ENCODE measurements at places on chromosomes 6 and 20.

DNA sequence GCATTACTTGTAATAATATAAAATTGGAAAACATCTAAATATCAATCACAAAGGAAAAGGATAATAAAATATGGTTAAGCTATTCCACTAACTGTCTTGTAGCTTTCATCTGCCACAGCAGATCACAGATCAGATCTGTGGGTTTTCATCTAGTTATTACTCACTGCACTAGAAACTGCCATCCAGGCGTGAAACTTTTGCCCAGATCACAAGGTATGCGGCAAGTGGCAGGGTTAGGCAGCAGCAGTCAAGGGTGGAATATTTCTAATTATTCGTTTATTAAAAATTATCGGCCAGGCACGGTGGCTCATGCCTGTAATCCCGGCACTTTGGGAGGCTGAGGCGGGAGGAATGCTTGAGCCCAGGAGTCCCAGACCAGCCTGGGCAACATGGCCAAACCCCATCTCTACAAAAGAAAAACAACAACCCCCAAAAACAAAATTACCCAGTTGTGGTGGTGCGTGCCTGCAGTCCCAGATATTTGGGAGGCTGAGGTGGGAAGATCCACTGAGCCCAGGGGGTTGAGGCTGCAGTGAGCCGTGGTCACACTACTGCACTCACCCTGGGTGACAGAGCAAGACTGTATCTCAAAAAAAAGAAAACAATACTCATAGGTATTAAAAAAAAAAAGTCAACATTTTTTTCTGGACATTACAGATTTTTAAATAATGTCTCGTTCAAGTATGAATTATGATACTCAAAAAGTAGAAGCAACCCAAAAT is 32.1 kb downstream of the BEND3 start:
- no peak for DNase-seq

DNA sequence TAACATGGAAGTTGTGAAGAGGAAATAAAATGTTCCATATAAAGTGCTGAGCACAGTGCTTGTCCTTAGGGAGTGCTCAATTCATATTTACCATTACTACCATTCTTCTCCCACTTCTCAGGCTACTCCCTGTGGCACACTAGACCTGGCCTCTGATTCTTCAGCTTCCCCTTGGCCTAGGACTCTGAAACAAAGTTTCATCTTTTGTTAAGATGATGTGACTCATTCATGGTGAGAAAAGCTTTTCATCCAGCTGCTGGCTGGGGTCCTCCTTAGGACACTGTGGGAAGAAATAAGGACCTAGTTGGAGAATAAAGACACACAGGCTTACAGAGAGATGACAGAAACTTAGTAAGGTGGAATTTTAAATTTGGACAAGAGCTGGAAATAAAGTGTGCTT is 314.8 kb downstream of the CDC5L start:
- DNase-seq, result no peak

- no peak for DNase-seq
Measured at GRCh38 chr6:167398214-167399050, 73.5 kb downstream of the TTLL2 start.

DNA sequence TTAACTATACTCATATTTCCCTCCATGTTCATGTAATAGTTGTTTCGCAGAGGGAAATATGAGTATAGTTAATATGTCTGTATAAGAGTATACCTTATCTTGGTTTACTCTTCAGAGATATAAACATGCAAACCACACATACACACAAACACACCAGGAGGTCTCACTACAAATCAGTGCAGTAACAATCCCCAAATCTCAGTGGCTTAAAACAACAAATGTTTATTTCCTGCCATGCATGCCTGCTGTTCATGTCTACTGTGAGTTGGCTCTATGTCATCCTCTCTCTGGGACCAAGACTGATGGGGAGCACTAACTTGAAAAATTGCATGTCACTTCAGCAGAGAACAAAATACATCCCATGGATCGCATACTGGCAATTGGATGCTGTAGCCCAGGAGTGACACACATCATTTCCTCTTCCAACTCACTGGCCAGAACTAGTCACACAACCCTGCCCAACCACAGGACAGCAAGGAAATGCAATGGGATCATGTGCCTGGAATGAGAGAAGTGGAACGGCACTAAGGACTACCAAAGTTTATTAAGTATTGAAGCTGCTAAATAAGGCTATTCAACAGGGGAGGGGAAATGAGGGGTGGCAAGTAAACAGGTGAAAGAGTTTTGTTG is 89.0 kb upstream of the DTNBP1 start:
- DNase-seq, result peak; percentile 10

- DNase-seq, result peak; percentile 96
Measured at GRCh38 chr20:11267131-11267761, 593.4 kb upstream of the JAG1 start.

DNA sequence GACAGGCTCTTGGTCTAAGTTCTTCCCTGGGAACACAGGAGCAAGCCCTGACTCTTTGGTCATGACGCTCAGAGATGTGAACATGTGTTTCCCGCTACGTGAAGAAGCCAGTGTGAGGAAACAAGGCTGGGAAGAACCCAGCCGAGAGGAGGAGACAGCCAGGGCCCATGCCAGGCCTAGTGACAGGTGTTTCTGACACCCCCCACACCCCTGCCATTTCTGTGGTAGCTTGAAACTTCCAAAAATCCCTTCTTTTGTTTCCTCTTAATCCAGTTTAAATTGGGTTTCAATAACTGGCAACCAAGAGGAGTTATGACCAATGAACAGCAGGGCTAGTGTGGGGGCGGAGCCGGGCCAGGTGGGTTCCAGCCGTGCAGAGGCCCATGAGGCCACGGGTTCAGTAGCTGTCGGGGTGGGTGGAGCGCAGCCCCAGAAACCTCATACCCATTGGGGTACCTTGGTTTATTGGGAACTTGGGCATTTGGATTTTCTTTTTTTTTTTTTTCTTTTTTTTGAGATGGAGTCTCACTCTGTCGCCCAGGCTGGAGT is 33.5 kb downstream of the WRNIP1 start:
- DNase-seq, result no peak

DNA sequence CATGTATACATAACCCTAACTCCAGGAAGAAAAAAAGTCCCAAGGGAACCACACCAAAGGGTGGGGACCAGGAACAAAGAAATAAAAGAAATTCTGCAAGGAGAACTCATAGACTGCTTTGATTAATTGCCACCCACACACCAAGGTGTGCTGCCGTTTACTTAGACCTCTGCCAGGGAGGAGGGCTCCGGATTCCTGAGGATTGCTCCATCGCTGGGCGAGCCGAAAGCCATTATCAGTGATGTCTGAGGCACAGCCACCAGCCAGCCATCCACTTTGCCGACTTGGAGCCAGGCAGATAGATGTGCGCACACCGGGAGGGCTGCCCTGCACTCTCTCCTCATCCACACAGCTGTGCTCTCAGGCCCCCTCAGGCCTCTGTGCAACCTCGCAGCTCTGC is 272.7 kb upstream of the FOXQ1 start:
- DNase-seq, result no peak

DNA sequence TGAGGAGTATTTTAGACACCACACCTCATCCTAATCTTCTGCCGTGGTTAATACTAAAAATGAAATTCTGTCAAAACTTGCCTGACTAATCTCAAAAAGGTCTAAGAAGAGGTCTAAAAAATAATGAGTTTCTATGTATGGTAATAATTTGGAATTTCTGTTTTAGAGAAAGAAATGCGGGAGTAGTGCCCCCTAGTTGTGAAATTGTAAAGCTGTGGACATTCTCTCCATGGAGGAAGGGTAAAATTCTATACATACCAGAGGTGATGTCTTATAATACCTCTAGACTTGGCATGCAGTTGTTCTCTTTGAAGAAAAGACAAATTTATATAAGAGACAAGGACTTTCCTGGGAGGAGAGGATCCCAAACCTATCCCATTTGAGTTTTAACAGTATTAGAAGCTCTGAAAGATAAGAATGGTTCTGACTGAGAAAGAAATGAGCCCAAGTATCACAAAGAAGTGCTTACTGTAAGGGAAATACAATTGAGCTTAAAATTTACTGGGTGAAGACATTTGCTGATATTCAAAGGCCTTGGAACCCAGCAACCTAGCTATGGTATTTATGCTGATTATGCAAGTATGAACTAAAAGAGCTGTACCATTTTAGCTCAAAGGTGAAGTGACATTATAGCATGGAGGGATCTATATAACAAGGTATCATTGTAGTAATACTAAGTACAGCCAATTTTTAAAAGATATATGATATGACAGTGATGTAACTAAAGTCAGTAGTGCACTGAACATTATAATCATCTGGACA is 5.1 kb upstream of the EPHA7 start:
- DNase-seq, result peak; percentile 26

GRCh38 chr6:8025191-8025590 is 39.0 kb downstream of the BLOC1S5 start:
- DNase-seq, result no peak

DNA sequence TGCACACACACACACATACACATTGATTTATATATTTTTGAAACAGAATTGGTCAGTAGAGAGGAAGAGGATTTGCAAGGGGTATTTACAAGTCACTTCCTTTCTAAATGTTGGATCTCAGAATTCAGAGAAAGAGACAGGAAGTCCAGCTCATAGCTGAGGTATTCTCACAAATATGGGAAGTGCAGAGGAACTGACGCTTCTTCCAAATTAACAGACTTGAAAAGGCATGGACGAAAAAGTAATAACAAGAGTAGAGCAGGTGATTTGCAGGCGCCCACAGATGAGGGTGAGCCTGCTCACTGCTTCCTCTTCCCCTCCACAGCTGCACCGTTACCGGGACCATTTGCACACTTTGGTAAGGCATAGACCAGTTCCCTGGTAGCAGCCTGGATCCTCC is 246.4 kb downstream of the PHACTR1 start:
- no peak for DNase-seq

DNA sequence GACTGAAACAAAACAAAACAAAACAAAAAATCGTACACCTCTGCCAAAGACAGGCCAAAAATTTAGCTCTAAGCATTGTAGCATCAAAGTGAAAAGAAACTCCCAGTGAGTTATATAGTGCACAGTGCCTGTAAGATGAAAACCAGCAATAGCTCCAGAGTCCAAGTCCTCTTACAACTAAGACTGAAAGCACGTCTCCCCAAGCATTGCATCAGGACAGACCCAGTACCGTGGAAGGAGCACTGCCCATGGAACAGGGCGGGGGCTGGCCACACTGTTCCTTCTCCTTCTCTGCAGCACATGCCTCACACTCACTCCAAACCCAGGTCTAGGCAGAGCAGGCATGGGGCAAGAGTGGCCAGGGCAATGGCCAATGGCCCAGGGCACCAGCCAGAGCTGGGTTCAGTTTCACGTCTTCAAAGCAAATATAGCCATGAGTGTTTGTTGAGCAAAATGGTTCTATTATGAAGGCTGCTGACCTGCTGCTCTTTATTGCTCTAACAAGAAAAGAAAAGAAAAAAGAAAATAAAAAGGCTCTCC is 72.2 kb upstream of the PBOV1 start:
- no peak for DNase-seq

- DNase-seq, result no peak
Measured at GRCh38 chr6:52972989-52973388, 22.1 kb downstream of the GSTA4 start.

DNA sequence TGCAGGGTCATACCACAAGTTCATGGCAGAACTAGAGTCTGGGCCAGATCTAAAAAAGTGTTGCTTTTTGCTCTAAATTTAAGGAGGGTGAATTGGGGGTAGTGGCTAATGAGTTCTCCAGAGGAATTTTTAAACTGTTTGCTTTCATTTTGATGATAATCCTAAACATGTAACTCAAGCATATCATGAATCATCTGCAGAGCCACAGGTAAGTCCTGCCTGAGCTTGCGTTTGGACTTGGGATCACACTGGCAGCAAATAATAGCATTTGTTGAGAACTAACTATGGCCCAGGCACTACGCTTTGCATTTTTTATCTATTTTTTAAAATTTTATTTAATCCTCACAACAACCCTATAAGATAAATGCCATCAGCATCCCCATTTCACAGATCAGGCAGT is 27.4 kb downstream of the FAM110A start:
- DNase-seq, result no peak
